Left ventricle myocardium inferior (tissue), 1 donor: ENCODE measurements at places on chromosomes 1 and 21.

GRCh38 chr21:28540514-28540913, 452.2 kb downstream of the LTN1 start:
- DNase-seq: no peak

GRCh38 chr1:116412898-116413297, 39.9 kb downstream of the ATP1A1 start:
- DNase-seq: no peak

DNA sequence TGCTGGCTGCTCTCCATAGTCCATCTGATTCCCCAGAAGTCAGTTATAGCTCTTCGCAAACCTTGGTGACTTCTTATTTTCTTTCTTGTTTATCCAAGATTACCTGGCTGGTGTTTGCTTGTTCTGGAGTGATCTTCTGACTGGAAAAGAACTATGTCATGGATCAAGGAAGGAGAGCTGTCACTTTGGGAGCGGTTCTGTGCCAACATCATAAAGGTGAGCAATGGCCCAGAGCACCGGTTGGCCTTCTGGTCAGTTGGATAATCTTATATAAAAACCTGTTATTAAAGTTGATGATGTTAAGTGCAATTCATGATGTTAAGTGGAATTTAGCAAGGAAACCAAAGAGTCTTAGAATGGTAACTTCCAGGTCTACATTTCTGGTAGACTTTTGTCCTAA, 672 bp downstream of the DHDDS start:
- DNase-seq: no peak

DNA sequence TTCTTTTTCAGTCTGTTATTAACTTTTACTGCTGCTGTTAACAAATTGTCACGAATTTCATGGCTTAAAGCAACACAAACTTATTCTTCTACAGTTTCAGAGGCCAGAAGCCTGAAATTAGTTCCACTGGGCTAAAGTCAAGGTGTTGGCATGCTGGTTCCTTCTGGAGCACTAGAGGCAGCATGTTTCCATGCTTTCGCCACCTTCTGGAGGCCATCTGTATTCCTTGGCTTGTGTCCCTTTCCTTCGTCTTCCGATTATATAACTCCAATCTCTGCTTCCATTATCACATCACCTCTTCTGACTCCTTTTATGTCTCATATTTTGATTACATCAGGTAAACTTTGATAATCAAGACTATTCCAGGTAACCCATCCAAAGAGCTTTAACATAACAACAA, 1742.1 kb downstream of the BRINP3 start:
- DNase-seq: no peak

- DNase-seq: no peak
Observed at GRCh38 chr1:26203642-26204318, 13.4 kb downstream of the CATSPER4 start.

DNA sequence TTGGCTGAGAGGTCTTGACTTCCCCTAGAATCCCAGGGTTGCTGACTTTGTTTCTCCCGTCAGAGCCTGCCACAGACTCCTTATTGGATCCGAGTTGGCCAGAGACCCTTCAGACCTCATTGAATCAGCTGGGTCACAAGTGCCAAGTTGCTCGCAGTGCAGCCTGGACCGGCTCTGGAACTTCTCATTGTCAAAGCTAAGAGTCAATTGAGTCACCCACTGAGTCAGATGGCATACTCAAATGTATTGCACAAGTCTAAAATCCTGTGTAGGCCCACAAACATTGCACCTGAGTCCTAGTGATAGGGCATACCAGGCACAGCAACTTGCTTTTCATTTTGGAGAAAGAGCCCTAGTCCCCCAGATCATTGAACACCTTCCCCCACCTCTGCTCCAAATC, 20.4 kb upstream of the SCAF4 start:
- no peak for DNase-seq

DNA sequence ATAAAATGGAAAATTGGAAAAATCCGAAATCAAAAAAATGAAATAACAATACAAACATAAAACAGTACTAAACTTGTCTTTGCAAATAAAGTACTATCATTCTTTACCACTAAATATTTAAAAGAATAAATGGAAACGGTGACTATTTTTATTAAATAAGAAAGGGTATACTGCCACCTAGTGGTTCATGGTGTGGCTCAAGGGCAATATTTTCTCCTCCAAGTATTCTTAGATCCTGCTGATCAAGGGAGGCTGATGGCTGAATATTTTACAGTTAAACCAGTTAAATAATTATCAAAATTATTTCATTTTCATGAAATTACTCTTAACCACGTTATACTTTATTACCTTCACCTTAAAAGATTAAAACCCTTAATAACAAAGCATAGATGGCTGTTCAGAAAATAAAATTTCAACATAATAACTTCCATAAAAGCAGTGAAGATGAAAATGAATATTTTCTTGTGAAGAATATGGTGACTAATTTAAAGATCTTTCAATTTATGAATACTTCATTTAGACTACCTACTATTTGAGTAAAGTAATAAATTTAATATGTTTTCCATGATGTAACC, 1793.9 kb downstream of the NCAM2 start:
- no peak for DNase-seq

- DNase-seq: no peak
Observed at GRCh38 chr1:94876362-94876761, 50.5 kb downstream of the CNN3 start.

GRCh38 chr1:3307359-3307758, 147.1 kb upstream of the ARHGEF16 start:
- DNase-seq: no peak

- DNase-seq: no peak
Observed at GRCh38 chr1:85134583-85135391, 66.0 kb downstream of the SYDE2 start.

- no peak for DNase-seq
Observed at GRCh38 chr1:181113059-181113641, 24.6 kb downstream of the IER5 start.

GRCh38 chr1:177283380-177283779, 112.6 kb downstream of the BRINP2 start:
- DNase-seq: no peak

DNA sequence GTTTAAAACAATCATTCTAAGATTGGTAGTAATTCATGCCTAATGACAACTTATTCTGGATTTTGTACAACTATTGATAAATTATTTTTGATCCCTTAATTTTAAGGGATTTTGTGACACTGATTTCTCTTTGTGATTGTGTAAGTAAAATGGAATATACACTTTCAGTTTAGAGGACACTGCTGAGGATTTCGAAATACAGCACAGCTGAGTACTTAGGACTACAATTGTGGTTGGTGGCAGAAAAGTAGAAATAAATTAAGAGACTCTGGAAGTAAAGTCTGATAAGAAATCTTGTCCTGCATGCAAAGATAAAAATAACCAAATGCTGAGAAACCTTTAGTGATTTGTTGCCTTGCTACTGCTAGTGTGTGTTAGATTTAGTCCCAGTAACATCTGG, 40.0 kb downstream of the TYW3 start:
- DNase-seq: no peak

- DNase-seq: no peak
Observed at GRCh38 chr1:40652468-40652867, 13.0 kb downstream of the RIMS3 start.

- DNase-seq: no peak
Observed at GRCh38 chr1:165138960-165139359, 217.6 kb downstream of the LMX1A start.

GRCh38 chr1:117696561-117696960, 90.7 kb downstream of the TENT5C start:
- no peak for DNase-seq

GRCh38 chr1:38332649-38333310, 286.2 kb upstream of the POU3F1 start:
- no peak for DNase-seq

DNA sequence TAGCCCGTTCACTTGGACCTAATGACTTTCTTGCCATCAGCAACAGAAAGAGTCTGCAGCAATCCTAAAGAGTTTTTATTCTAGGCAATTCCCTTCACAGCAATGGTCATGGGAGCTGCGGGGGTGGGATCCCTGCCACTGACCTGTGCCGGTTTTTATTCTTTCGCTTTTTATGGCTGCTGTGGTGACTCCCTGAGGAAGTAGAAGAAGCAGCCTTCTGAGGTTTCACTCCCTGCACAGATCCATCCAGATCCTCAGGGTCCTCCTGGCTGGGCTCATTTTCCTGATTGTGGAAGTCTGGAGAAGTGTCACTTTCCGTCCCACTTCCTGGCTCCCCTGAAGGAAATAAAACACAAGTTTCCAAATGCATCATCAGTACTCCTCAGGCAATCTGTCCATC, 12.9 kb downstream of the MEAF6 start:
- DNase-seq: no peak

DNA sequence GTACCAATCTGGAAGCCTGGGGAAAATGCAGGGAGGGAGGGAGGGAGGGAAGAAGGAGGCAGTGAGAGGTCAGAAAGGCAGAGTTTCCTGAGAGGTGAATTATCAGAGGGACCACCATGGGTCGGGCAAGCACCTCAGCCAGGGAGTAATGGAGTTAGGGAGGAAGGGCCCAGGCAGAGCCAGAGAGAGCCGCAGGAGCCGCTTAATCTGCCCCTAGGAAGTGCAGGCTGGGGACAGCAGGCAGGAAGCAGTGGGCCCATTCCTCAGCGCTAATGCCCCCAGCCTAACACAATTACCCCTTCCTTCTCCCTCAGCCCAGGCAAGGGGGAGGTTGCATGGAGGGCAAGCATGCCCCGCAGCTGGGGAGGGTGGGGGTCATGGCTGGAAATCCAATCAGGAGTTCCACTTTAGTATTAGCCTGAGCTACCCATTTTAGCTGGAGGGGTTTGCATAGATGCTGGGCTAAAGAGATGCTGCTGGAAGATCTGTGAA, 109.0 kb downstream of the TMEM53 start:
- DNase-seq: no peak

GRCh38 chr1:153578936-153579335, 13.3 kb upstream of the S100A2 start:
- no peak for DNase-seq

GRCh38 chr1:21623410-21623961, 45.7 kb downstream of the RAP1GAP start:
- DNase-seq: no peak

DNA sequence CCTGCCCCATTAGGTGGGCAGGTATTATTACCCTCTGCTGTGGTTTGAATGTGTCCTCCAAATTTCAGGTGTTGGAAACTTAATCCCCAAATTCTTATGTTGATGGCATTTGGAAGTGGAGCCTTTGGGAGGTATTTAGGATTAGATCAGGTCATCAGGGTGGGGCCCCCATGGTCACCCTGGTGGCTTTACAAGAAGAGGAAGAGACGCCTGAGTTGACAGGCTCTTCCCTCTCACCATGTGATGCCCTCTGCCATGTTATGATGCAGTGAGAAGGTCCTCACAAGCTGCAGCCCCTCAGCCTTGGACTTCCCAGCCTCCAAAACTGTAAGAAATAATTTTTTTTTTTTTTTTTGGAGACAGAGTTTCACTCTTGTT, 8.8 kb upstream of the THEMIS2 start:
- DNase-seq: no peak

DNA sequence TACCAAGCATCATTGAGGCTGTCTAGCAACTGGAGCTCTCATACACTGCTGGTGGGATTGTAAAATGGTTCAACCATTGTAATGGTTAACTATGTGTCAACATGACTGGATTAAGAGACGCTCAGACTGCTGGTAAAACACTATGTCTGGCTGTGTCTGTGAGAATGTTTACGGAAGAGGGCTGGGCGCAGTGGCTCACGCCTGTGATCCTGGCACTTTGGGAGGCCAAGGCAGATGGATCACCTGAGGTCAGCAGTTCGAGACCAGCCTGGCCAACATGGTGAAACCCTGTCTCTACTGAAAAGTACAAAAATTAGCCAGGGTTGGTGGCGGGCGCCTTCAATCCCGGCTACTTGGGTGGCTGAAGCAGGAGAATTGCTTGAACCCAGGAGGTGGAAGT, 4.8 kb upstream of the FCRLA start:
- DNase-seq: no peak

DNA sequence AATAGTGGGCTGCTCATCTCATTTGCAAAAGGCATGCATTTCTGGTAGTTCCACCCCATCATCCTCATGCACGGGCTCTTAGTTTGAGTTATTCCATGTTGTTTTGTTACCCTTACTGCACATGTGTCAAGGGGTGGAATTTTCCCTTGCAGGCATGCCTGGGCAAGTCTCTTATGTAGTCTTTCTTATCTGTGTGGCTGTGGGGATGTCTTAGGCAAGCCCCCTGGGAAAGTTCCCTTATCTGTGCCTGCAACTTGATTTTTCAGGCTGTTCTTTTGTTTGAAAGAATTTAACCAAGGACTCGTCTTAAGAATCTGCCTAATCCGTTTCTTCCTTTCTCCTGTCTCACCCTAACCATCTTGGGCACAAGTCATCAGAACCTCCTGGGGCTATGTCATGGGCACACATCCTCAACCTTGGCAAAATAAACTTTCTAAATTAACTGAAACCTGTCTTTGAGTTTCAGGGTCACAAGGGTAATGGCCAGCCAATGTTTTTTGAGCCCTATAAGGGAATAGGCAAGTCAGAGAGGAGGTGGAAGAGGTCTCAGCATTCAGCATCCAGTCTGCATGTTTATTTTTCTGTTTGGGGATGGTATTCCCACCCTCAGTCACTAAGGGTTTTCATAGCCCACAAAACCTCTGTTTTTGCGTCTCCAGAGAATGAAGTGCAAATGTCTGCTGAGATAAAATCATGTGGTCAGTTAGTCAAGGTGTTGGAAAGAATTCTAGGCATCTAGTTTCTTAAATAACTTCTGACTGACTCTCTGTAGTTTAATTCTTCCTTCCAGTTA, 579.7 kb downstream of the PLA2G4A start:
- DNase-seq: no peak

- no peak for DNase-seq
Observed at GRCh38 chr1:230821346-230821745, 47.0 kb downstream of the C1orf198 start.

DNA sequence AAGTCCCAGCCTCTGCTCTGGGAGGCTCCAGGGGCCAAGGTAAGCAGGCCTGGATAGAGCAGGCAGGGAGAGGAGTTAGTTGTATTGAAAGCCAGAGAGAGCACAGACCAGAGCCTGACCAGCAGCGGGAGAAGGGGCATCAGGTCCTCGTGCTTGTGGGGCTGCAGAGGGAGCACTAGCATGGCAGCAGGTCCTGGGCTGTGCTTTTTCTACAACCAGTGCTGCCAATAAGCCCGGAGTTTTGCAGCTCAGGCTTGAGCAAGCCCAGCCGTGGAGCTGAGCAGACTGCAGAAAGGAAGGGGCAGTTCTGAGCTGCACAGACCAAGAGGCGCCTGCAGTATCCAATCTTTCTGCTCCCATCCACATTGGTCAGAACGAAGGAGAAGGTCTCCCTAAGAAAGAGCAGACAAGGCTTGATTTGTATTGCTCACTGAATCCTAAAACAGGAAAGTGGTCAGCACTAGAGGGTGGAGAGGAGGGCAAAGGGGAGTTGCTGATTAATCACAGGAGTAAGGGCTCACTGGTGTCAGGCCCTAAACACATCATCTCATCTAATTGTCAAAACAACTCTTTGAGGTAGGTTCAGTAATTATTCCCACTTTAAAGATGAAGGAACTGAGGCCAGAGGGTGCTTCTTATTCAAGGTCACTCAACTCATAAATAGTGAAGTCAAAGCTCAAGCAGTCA, 2.7 kb downstream of the DENND2D start:
- no peak for DNase-seq
